ENCODE measurements at places on chromosomes 2 and 18.

DNA sequence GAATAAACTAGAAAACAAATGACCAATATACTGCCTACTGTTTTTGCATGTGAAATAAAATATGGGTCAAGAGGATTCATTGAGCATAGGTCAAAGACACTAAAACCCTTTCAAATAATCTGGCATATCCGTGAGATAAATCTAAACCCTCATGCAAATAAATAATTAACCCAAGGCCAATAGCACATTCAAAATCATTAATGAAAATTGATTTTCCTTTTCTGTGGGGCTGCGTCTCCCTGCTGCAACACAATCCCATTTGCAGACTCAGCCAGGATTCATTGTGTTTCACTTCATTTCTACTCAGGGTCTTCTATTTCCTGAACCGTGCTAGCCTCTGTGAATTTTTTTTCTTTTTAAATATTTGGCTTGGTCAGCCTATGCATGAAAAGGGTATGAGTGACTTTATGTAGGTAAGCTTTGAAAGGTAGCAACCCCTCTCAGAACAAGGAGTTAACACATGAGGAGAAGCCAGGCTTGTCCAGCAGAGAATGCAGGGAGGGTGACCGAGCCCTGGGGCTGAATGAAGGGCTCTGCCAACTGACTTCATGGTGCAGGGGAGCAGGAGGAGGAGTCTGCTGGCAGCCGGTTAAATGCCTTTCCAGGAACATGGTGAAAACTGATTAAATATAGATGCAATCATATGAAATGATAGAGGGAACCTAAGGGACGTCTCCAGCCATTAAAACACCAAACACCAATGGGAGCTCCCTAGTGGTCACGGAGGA, 10.3 kb upstream of the CTAGE1 start:
- DNase-seq: no peak

GRCh38 chr2:40103590-40103989, 324.5 kb upstream of the THUMPD2 start:
- DNase-seq: no peak

DNA sequence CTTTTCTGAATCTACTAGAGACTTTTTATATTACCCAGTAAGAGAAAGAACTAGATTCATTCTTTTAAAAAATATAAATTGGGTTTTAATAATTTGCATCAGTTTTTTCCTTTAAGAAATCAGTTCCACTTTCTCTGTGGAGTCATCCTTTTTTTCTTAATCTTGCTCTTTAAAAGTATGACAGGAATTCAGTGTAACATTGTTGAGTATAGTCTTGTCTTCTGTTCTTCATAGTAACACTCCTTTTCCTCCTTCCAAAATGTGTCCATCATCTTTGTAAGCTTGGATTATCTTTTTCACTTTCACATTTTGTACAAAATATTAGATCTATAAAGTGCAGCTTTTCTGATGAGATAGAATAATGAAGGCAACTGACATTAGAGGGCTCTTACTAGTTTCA, 135.4 kb downstream of the HAUS1 start:
- DNase-seq: no peak

- no peak for DNase-seq
Measured at GRCh38 chr2:144593803-144594202, 73.9 kb upstream of the ZEB2 start.

DNA sequence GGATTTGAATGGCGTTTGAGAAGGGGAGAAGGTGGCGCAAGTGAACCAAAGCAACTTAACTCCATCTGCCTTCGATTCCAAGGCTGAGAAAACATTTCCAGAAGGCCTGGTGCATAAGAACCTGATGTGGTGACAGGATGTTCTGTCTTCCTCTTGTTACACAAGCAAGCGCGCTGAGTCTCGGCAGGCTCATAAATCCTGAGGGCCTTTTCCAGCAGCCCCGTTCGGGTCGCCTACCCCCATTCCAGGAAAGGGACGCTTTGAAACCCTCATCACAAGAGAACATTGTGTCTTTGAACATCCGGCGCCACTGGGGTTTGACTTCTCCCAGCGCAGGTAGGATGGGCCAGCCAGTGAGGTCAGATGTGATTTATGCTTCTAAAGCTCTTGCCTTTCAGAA, 403.5 kb downstream of the SETBP1 start:
- no peak for DNase-seq

GRCh38 chr2:101113441-101114267, 37.5 kb downstream of the TBC1D8 start:
- DNase-seq: no peak

GRCh38 chr2:174023591-174024523, 58.7 kb upstream of the SP3 start:
- peak; percentile 22 for DNase-seq

DNA sequence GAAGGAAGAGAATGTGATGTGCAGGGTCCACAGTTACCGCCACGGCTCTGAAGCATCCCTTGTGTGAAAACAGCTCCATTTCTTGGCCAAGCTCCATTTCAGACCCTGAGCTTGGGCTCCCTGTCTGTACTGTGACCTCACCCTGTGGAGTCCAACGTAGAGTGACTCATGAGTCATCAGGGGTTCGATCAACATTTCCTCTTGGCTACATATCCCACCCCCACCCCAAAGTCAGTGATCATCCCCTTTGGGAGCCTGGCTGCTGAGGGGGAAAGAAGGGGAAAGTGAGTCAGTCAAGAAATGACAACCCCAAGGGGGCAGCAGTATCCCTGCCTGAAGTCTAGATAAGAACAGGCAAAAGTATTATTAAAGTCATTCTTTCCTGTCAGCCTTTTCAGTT, 62.2 kb downstream of the PAPOLG start:
- no peak for DNase-seq

DNA sequence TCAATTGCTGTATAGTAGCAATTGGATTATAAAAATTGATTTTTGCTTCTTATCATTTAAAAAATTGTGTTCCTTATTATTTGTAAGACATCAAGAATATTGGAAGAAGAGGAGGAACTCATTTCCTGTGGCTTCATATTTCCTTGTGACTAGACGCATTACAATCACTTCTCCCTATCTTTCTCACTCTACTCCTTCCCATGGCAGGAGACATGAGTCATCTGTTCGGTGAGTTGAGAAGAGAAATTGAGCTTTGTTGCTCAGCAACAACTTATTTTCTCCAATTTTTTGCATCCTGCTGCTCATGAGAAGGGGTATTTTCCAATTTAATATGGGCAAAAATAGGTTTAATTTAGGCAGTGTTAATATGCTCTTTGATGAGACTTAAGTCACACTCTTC, 1783.9 kb downstream of the SUCLG1 start:
- no peak for DNase-seq

- peak; percentile 77 for DNase-seq
Measured at GRCh38 chr2:147356157-147356556, 488.7 kb upstream of the ACVR2A start.

- no peak for DNase-seq
Measured at GRCh38 chr2:12299431-12299830, 417.3 kb upstream of the TRIB2 start.

DNA sequence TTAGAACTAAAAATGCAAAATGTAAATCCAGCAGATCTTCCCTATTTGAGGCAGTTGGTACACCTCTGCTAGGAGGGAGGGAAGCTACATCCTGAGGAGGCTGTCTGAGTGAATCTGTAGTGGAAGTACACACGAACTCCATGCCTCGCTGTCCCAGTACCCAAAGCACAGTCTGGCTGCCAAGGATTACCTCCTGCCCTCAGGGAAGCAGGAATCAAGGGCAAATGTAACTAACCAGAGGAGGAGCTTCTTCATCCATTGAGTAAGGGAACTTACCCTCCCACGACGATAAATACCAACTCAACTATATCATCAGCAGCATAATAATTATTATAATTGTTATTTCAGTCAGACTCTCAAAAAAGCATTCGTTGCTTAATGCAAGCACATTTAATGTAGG, 2.1 kb downstream of the DHRS9 start:
- DNase-seq: no peak

GRCh38 chr2:34815052-34815741, 1216.1 kb upstream of the FAM98A start:
- no peak for DNase-seq

DNA sequence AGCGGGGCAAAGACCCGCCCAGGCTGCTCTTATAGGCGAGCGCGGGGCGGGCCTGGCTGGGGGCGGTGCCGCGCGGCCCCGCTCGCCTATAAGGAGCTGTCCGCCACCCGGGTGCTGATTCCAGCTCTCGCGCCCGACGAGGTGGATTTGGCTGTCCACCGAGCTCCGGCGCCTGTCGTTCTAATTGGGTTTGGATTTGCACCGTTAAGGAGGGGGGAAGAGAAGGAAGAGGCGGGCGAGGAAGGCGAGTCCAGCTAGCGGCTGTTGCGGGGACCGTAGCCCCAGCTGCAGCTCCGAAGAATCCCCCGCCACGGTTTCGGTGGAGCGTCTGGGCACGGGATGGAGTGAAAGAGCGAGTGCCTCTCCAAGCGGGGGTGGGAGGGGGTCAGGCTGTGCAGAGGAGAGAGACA, at the start of gene CNTNAP5:
TSS of gene CNTNAP5 (plus strand) at position 117 of the 410 bp plus-strand sequence. CDS start 364 bp downstream, outside the sequence.
- DNase-seq: peak; percentile 69

DNA sequence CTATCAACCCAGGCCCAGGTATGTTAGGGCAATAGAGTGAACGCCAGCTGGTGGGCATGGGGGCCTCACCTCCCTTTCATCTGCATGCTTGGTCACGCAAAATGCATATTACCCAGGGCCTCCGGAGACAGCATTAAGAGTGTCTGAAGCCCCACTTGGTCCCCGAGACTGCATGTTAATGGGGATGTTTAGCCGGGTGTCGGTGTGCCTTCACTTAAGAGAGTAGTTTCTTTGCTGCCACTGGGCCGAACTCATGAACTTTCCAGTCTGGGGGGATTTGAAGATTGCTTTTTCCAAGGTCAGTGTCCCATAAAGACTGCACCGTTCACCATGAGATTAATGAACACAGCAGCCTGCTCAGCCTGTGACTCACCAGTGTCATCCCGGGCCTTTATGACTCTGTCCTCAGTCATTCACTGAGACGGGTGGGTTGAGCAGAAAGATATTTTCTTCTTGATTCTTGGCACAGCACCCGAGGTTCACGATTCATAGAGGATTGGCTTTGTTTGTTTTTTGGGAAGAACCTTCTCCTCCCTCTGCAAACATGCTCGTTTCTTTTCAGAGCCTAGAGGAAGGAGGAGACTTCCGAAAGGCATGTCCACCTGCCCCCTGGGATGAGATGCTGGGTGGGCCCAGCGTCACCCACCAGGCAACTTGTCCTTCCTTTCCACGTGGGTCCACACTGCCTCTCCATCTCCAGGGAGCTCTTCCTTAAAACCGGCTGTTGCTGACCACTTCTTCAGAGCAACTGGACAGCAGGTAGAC, 199.1 kb downstream of the GLI2 start:
- DNase-seq: no peak

DNA sequence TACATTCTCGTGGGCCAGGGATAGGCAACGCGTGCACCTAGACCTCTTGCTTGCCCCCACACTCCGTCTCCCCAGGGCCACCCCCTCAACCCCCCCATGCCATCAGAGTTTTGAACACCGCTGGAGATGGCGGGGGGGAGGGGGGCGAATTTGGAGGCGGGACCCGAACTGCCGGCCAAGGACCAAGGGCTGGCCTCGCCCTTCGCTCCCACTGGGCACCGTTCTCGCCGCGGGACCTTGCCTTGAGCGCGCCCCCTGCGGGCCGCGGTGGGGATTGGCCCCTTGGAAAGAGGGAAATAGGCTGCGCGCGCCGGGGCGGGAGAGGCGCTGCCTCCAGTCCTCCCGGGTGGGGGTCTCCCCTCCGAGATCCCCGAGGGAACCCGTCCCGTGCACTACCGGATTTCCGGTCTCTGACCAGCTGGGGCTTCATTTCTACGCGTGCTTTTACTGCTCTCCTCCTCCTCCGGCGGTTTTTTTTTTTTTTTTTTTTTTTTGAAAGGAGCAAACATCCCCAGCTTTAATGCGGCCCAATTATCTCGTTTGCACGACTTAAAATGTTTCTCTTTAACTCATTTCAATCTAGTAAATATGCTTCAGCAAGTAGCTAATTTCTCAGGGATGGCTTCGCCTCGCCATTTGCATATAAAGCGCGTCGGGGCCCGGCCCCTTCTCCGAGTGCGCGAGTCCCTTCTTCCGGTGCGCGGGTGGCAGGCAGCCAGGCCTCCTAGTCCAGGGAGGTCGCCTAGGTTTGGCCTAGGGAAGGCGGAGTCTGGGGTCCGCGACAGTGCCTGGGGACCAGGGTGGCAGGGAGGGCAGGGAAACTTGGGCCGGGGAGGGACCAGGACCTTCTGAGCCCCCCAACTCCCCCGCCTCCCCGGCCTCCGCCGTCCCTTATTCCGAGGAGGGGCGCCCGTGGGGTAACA, 10.0 kb upstream of the GBX2 start:
- peak; percentile 82 for DNase-seq

GRCh38 chr18:43571078-43571689, 293.9 kb upstream of the SYT4 start:
- DNase-seq: peak; percentile 72

DNA sequence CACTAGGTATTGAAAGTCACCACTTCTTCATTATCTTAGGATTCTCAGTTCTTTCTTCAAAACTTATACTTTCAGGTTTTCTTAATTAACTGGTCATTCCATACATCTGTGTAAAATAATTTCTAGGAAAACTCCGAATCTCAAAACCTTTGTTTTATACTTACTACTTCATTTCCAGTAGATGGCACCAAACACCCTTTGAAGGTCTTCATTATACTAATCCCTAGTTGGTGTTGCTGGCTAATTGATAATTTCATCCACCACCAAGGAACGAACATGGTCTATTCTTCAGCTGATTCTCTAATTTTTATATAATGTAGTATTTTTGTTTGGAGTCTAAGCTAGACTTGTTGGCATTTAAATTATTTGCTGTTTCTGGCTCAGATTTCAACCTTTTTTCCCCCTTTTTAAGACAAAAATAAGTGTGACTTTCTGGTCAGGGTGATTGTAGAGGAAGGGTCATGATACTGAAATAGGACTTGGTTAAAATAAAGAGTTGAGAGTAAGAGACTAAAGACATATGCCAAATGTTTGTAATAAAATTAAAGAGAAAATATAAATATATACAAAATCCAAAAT, 2.8 kb upstream of the MXD1 start:
- DNase-seq: peak; percentile 78

DNA sequence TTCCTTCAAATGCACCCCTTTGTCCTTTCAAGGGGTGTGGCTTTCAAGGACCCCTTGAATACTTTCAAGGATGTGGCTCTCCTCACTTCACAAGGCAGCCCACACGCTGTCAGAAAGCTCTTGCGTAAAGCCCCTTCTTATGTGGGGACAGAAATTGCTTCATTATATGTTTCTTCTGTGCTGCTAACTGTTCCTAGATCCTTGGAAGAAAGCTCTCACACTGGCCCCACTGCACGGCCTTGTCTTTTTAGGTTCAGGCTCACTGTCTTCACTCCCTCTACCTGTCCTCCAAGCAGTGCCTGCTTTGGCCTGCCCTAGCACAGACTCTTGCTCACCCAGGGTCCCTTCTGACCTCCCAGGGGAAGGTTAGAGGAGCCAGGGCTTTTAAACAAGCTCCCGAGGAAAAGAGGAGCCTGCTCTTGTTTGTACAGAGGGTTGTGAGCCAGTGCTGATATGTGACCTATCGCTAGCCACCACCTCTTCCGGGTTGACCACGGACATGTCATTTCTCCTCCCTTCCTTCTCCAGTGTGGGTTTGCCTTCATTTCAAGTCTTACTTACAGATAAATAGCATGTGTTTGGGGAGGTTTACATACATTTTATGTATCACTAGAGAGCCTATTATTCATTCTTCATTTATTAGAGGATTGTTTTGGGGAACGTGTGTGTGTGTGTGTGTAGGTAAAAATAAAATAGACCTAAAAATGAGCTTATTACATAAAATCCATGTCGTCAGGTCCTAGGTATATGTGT, 94.7 kb downstream of the RTN4 start:
- no peak for DNase-seq

- DNase-seq: no peak
Measured at GRCh38 chr2:234002281-234002680, 48.2 kb upstream of the SPP2 start.

GRCh38 chr2:73013936-73014335, 57.6 kb downstream of the SFXN5 start:
- DNase-seq: no peak

GRCh38 chr2:221895366-221896121, 323.4 kb upstream of the EPHA4 start:
- DNase-seq: no peak
